ENCODE measurements at places on chromosomes 16 and 17.

GRCh38 chr17:41629826-41630670 is 5.7 kb upstream of the KRT17 start:
- no peak for DNase-seq
- no peaks in the 10 kb centered on the region for H3K27me3 ChIP-seq
- no peak overlapping the region for H3K4me3 ChIP-seq
- H3K4me1 ChIP-seq, result no peaks in the 10 kb centered on the region
- H3K27ac ChIP-seq, result no peak overlapping the region

DNA sequence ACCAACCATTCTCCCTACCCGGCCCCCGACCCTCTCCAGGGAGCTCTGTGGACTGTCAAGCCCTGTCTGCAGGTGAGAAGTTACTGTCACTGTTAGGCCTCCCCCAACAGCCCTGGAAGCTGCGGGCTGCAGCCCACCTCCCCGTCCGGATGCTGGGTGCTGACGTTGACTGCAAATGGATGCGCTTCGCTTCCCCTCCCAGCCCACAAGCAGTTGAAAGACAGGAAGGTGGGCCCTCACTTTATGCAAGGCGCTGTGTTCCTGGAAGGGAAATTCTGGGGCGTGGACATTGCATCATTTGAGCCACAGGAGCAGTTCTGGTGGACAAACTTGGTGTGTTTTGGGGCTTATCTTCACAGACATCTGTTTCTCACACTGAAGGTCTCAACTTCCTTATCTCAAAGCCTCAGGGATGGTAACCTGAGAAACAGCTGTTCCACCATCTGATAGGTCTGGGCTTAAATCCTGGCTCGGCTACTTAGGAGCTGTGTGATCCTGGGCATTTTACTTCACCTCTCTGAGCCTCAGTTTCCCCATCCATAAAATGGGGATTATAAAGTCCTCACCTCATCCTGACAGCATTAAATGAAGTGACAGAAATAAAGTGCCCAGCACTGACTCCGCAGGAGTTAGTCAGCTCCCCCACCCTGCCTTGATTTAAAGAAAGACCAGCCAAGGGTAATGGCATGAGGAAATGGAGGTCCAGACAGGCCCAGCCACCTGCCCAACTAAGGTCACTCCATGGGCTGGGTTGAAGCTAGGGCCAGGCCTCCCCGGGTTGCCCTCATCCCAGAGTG is 4.6 kb upstream of the DRC7 start:
- H3K27me3 ChIP-seq, result no peaks in the 10 kb centered on the region
- H3K4me1 ChIP-seq, result no peaks in the 10 kb centered on the region
- no peak overlapping the region for H3K27ac ChIP-seq
- no peaks in the 10 kb centered on the region for H3K36me3 ChIP-seq
- DNase-seq, result no peak

GRCh38 chr17:28552176-28552999 is at the start of gene UNC119:
UNC119 (minus strand) TSS chr17:28552624; CDS start chr17:28552557, 67 bp downstream.
- H3K4me3 ChIP-seq, result peak within 1 kb of the TSS; percentile 96
- peak; percentile 84 for DNase-seq
- H3K27ac ChIP-seq, result peak within 1 kb of the TSS; percentile 67
- H3K27me3 ChIP-seq, result no peaks in the 10 kb centered on the region
- H3K4me1 ChIP-seq, result no peaks in the 10 kb centered on the region

GRCh38 chr17:35849469-35850348 is 19.0 kb downstream of the HEATR9 start:
- H3K4me3 ChIP-seq, result no peak overlapping the region
- H3K27me3 ChIP-seq, result no peaks in the 10 kb centered on the region
- H3K27ac ChIP-seq, result no peak overlapping the region
- H3K4me1 ChIP-seq, result no peaks in the 10 kb centered on the region

DNA sequence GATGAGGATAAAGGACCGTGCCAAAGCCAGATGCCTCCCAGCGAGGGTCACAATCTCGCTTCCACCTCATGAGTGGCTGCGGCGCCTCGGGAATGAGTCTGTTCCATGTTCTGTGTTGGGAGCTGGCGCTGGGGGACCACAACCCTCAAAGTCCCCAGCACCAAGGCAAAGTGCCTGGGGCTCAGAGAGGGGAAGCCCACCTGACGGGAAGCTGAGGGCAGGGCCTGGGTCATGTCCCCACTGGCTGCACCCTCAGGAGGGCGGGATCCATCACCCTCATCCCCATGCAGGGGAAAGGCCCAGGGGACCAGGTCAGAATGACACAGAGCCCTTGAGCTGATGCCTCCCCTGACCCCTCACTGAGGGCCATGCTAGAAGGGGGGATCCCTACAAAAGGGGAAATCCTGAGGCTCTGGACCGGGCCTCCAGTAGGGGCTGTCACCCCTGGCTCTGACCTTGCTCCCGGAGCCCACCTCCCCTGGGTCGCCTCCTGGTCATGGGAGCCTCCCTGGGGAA is 151.3 kb upstream of the PLCG2 start:
- DNase-seq, result no peak
- no peak overlapping the region for H3K27ac ChIP-seq
- H3K27me3 ChIP-seq, result no peaks in the 10 kb centered on the region
- H3K4me1 ChIP-seq, result peaks cover 7% of the 10 kb centered on the region

GRCh38 chr16:58670946-58671583 is 13.5 kb downstream of the SLC38A7 start:
- H3K36me3 ChIP-seq, result no peaks in the 10 kb centered on the region
- no peaks in the 10 kb centered on the region for H3K4me1 ChIP-seq
- no peak for DNase-seq
- no peak overlapping the region for H3K4me3 ChIP-seq
- no peak overlapping the region for H3K27ac ChIP-seq

- no peak for DNase-seq
- H3K27me3 ChIP-seq, result no peaks in the 10 kb centered on the region
- H3K27ac ChIP-seq, result no peak overlapping the region
- no peak overlapping the region for H3K4me3 ChIP-seq
Measured at GRCh38 chr17:17200311-17200710, 5.8 kb downstream of the PLD6 start.

GRCh38 chr16:8893976-8894690 is 12.0 kb downstream of the LITAFD start:
- no peaks in the 10 kb centered on the region for H3K27me3 ChIP-seq
- DNase-seq, result no peak
- no peak overlapping the region for H3K27ac ChIP-seq
- H3K4me1 ChIP-seq, result no peaks in the 10 kb centered on the region

DNA sequence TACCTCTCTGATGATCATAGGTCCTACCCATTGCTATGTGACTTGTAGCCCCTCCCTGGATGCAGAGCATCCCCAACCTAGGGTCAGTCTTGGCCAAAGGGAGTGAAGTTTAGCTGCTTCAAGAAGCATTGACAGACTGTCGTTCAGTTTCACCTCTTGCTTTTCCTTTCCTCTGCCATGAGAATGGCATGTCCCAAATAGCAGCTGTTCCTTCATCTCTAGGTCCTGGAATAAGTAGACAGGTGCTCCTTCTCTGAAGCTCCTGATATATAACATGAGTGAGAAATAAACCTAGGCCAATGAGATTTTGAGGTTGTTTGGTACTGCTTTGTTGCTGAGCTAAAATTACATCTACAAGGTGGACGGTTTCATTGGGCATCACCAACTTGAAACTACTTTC is 204.5 kb upstream of the CACNG5 start:
- H3K27me3 ChIP-seq, result no peaks in the 10 kb centered on the region
- H3K4me1 ChIP-seq, result no peaks in the 10 kb centered on the region
- no peak for DNase-seq
- no peak overlapping the region for H3K27ac ChIP-seq

DNA sequence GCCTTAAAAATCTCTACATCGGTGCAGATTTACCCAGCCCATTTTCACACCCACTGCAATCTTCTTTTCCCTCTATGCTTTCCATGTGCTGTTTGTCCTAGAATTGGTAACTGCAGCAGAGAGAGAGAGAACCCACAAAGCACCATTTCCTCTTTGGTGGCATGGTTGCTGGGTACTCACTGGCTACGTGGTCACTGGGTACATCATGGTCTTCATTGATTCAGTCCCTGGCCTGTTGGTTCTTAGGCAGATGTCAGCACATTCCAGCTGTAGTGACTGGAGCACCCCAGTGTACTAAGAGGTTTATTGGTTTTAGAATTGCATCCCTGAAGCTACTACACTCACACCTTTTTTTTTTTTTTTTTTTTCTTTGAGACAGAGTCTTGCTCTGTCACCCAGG is 156.1 kb upstream of the CACNG5 start:
- H3K27ac ChIP-seq, result no peak overlapping the region
- H3K4me1 ChIP-seq, result no peaks in the 10 kb centered on the region
- no peak for DNase-seq

GRCh38 chr17:42294469-42295398 is 6.4 kb downstream of the STAT5A start:
- no peaks in the 10 kb centered on the region for H3K4me1 ChIP-seq
- H3K27me3 ChIP-seq, result no peaks in the 10 kb centered on the region
- peaks cover 6% of the 10 kb centered on the region for H3K36me3 ChIP-seq
- no peak overlapping the region for H3K4me3 ChIP-seq
- DNase-seq, result no peak
- H3K27ac ChIP-seq, result no peak overlapping the region

- H3K27ac ChIP-seq, result no peak overlapping the region
- DNase-seq, result no peak
- H3K36me3 ChIP-seq, result no peaks in the 10 kb centered on the region
Measured at GRCh38 chr17:80682372-80682771, 137.7 kb downstream of the RPTOR start.

DNA sequence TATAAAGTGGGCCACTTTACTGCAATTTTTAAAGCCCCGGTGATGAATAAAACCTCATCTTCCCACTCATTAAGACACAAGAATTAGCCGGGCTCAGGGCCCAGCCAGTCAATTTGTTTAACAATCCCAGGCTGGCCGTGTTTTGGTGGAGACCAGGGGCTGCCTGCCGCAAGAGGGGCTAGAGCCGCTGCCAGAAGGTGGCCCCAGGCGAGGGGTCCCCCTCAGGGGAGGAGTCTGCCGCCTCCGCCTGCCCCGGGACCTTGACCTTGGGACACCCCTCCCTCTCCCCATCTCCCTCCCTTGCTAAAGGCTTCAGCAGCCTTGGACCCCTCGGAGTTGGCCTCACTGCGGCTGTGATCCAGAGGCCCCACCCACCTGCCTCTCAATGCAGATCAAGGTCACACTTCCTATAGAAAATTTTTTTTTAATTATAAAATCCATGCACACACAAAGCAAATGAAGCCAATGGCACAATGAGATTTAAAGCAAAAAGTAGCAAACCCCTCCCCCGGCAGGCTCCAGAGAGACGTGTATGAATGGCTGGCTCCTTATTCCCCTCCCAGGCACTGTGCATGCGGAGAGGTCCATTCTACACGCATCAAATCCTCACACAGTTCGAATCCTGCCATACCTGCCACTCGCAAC is 23.0 kb upstream of the SLC38A10 start:
- peaks cover 7% of the 10 kb centered on the region for H3K4me1 ChIP-seq
- H3K36me3 ChIP-seq, result no peaks in the 10 kb centered on the region
- DNase-seq, result no peak
- no peaks in the 10 kb centered on the region for H3K27me3 ChIP-seq
- H3K4me3 ChIP-seq, result no peak overlapping the region
- no peak overlapping the region for H3K27ac ChIP-seq

DNA sequence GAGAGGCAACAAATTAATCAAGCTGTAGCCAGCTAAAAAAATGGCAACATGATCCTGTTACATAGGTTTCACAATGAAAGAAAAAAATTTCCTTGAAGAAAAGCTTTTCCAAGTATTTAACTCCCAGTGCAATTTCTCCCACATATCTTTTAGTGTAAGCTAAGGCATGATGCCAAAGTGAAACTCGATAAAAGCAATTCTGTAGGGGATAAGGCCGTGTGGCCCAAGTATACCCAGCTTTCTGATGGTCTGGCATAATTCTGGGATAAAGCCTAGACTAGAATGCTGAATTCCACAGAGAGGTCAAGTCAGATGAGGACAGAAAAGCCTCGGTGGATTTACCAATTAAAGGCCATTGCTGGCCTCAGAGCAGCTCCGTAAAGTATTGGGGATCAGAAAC is 36.2 kb downstream of the CTCF start:
- H3K27ac ChIP-seq, result no peak overlapping the region
- no peaks in the 10 kb centered on the region for H3K27me3 ChIP-seq
- no peaks in the 10 kb centered on the region for H3K36me3 ChIP-seq
- H3K4me1 ChIP-seq, result no peaks in the 10 kb centered on the region
- no peak overlapping the region for H3K4me3 ChIP-seq
- no peak for DNase-seq

- H3K27ac ChIP-seq, result no peak overlapping the region
- H3K4me3 ChIP-seq, result no peak overlapping the region
- H3K36me3 ChIP-seq, result no peaks in the 10 kb centered on the region
- no peaks in the 10 kb centered on the region for H3K27me3 ChIP-seq
- no peak for DNase-seq
Measured at GRCh38 chr17:74571621-74572270, 4.4 kb upstream of the CD300H start.

DNA sequence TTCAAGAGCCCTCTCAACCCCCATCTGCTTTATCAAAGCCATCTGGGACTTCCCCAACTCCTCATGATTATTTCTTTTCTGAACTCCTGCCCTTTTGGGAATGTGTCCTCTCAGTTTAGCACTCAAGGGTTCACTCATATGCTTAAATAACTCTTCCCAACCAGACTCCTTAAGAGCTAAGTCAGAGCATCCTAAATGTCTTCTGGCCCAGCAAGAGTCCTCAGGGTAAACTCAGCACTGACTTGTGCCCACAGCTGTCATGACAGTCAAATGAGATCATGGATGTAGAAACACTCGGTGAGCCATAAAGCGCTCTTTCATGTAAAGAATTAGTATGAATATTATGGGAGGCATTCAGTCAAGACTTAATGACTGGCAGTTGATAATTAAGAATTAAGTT is 85.9 kb downstream of the TEX14 start:
- DNase-seq, result no peak
- no peaks in the 10 kb centered on the region for H3K27me3 ChIP-seq
- H3K4me1 ChIP-seq, result no peaks in the 10 kb centered on the region

GRCh38 chr16:82011199-82011641 is at the start of gene SDR42E1:
SDR42E1 (minus strand) TSS chr16:82011470; CDS start chr16:82000858, 10,612 bp downstream.
- H3K4me1 ChIP-seq, result no peaks in the 10 kb centered on the region
- no peak within 1 kb of the TSS for H3K27ac ChIP-seq
- no peaks in the 10 kb centered on the region for H3K27me3 ChIP-seq
- H3K36me3 ChIP-seq, result no peaks in the 10 kb centered on the region
- H3K4me3 ChIP-seq, result peak within 1 kb of the TSS; percentile 64
- peak; percentile 84 for DNase-seq

All from colonic mucosa (tissue), 4 donors.